Tibial nerve (tissue), 4 donors: ENCODE measurements at places on chromosomes 6 and 20.

GRCh38 chr6:127634178-127634577 lies 57.2 kb downstream of the C6orf58 start:
- DNase-seq = no peak

DNA sequence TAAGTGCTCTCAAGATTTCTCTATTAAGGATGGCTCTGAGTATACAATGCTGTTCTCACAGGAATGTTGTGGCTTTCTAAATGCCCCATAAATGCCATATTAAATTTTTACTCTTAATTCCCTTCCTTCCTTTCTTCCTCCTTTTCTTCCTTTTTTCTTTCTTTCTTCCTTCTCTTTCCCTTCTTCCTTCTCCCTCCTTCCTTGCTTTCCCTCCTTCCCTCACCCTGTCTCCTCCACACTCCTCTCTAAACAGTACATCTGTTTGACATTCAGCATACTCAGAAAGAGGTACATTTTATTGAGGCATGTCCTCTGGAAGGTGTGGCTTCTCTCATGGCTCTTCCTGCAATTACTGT lies 433 bp upstream of the SLC17A1 start:
- no peak for DNase-seq

GRCh38 chr6:51004380-51004779 lies 185.7 kb downstream of the TFAP2B start:
- no peak for DNase-seq

- no peak for DNase-seq
Measured at GRCh38 chr6:160137989-160138835, 16.6 kb downstream of the SLC22A1 start.

DNA sequence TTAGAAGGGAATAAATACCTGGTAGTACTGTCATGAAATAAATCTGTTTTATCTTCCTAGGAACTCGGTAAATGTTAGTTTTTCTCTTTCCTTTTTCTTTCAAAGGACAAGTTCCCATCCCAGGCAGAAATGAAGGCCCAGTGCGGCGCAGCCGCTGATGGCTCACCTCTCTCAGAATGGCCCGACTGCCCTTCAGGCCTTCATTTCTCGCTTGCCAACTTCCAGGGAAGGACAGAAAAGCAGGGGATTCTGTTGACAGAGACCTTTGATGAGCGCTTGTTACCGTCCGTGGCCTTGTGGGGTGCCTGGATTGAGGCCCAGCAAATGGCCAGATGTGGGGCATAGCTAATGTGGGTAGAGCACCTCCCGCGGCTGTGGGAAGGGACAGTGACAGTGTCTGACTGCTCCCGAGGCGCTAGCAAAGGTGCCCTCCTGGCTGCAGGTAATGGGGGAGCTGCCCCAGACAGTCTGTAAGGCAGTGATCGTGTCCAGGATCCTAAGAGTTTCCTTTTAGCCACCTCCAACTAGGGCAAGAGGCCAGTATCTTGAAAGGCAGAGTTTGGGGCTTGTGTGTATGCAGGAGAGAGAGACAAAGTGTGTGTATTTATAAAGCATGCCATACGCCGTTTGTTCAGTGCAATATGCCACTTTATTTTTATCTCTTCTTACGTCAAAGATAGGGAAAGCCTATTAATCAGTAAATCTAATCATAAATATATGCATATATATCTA lies 354.2 kb downstream of the NRN1 start:
- DNase-seq = no peak

DNA sequence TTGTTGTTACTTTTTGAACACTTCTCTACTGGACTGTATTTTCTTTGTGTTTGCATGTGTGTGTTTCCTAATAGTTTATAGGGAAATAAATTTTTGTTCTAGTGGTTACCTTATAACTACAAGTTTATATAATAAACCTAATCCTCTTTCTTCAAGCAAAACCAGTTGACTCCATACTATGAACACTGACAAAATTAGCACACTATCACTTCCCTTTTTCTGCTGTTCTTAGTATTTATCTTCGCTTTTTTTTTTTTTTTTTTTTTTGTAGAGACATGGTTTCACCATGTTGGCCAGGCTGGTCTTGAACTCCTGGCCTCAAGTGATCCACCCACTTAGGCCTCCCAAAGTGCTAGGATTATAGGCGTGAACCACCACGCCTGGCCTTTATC lies 25.0 kb upstream of the C6orf62 start:
- DNase-seq = no peak

DNA sequence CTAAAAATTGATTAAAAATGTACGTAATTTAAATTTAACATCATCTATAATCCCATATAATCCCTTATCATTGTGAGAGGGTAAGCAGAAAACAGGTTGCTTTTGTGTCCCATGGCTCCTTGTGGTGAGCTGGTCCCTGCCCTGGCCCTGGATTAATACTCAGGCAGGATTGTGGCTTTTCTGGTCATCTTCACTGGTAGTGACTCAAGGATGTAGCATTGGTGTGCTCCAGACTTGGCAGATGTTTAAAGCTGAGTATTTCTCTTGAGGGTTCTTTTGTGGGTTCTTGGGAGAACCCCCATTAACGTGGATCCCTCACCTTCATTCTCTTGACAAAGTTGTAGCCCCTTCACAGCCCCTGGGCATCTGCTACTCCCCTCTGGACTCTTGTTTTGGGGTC lies 39.3 kb downstream of the SNRNP48 start:
- DNase-seq = no peak

DNA sequence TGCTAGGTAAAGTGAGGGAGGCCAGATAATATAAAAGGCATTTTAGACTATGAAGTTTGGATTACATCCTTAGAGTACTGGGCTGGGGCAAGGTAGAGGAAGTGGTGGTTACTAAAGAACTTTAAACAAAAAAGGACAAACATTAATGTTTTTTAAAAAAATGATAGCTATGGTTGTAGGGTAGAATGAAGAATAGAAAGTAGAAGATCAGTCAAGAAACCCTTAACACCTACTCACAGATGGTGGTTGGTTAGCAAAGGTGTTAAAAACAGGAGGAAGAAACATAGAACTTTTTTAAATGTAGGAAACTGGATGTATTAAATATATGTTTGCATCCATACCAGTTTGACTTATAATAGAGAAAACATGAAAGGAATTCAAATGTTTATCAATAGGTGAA lies 80.7 kb upstream of the ELOVL5 start:
- DNase-seq = no peak

- no peak for DNase-seq
Measured at GRCh38 chr6:77653816-77654215, 977 bp downstream of the MEI4 start.

- DNase-seq = no peak
Measured at GRCh38 chr6:166855416-166855815, 100.9 kb downstream of the RNASET2 start.

GRCh38 chr6:142274656-142275055 lies 27.2 kb upstream of the ADGRG6 start:
- no peak for DNase-seq

GRCh38 chr6:106107043-106107613 lies 21.0 kb downstream of the PRDM1 start:
- no peak for DNase-seq

- peak; percentile 43 for DNase-seq
Measured at GRCh38 chr20:46400253-46400652, 6.2 kb downstream of the ELMO2 start.

DNA sequence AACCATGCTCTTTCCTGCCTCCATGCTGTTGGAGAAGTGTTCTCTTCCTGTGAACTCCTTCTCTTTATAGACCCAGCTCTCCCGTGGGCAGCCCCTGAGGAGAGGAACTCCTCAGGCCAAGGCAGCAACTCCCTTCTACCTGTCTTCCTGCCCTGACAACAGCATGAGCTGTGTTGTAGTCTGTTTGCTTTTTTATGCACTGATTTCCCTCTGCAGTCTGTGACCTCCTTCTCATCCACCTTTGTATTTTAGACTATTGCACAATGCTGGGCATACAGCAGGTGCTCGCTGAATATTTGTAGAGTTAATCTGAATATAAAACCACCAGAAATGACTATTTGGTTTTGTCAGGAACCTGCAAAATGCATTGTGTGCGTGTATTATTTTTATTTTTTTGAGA lies 152.2 kb upstream of the CHD6 start:
- DNase-seq = no peak

GRCh38 chr6:96991618-96992342 lies 67.3 kb downstream of the KLHL32 start:
- DNase-seq = no peak
